ENCODE measurements at places on chromosomes 12 and 14. TPM values are rescaled to one million over a fixed set of nuclear protein-coding genes. Genes with fewer than 3 reads are reported as not detected.

DNA sequence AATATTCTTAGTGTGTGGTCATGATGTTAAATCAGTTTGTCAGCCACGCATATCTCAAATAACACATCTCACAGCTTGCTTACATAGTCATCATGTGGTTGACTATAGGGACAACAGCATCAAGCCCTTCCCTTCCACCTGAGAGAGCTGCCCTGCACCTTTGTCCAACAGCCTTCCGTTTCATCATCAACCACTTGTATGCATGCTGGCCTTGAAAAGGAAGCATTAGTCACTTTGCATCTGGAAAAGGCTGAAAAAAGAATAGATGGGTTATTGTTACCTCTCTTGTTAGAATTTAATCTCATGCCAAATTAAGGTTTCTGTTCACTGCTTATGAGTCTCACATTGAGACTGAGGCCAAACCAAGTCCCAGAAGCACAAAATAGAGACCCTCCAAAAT lies 1586.5 kb upstream of the SEL1L start:
- DNase-seq = no peak
- H3K27me3 ChIP-seq = no peaks in the 10 kb centered on the region
- no peaks in the 10 kb centered on the region for H3K4me1 ChIP-seq
- no peak overlapping the region for H3K27ac ChIP-seq
- H3K4me3 ChIP-seq = no peak overlapping the region

DNA sequence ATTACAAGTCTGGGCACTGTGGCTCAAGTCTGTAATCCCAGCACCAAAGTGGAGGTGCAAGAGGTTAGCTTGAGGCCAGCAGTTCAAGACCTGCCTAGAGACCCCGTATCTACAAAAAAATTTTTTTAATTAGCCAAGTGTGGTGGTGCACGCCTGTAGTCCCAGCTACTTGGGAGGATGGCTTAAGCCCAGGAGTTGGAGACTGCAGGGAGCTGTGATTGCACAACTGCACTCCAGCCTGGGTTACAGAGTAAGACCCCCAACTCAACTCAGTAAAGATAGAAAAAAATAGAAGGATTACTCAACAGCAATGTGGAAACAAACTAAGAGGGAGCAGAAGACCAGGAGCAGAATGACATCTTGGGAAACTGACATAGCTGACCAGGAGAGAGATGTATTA lies 13.3 kb downstream of the SBNO1 start:
- H3K4me1 ChIP-seq = peaks cover 20% of the 10 kb centered on the region
- H3K27ac ChIP-seq = no peak overlapping the region

DNA sequence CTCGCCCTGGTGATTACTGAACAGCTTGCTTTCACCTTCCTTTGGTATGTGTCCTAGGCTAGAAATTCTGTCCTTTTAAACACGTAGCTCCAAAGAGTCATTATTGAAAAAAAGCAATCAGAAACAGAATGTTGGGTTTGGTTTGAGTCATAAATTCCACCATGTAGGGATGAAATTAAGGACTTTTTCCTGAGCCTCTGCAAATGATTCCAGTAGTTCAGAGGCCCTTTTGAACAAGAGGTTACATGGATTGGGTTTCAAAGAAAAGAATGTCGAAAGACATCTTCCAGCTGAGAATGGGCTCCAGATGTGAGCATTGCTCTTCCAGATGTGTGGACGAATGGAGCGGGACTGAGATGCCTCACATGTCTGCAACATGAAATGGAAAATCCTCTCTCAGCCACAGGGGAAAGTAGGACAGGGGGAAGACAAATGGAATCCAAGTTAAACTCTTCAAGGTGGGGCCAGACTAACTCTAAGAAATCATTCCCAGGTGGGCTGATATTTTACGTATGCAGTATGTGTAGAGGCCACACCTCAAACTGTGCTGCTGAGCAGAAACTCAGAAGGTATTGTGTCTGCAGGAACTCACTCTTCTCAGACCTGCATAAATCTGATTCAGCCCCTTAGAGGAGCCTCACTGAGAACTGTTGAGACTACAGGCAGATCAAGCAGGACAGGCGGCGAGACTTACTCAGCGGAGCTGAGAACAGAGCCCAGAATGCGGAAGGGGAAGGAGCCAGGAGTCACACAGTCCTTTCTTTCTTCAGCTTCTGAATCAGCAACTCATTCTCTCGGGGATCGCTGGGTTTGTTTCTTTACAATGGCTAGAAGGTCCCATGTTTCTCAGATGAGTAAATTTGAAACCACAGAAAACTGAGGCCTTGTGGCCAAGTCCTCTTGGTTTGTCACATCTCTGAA lies 23.3 kb upstream of the EMP1 start:
- peaks cover 37% of the 10 kb centered on the region for H3K27me3 ChIP-seq
- H3K4me1 ChIP-seq = peaks cover 18% of the 10 kb centered on the region
- no peaks in the 10 kb centered on the region for H3K36me3 ChIP-seq

MLXIP gene
- 61.0 TPM for total RNA-seq

GRCh38 chr12:130167537-130167936 lies 5.3 kb downstream of the FZD10 start:
- peaks cover 35% of the 10 kb centered on the region for H3K27me3 ChIP-seq
- no peak overlapping the region for H3K4me3 ChIP-seq
- H3K36me3 ChIP-seq = peaks cover 3% of the 10 kb centered on the region
- no peak overlapping the region for H3K27ac ChIP-seq
- no peak for DNase-seq
- H3K4me1 ChIP-seq = peaks cover 8% of the 10 kb centered on the region

- no peaks in the 10 kb centered on the region for H3K36me3 ChIP-seq
- H3K27ac ChIP-seq = no peak overlapping the region
- H3K4me1 ChIP-seq = no peaks in the 10 kb centered on the region
- DNase-seq = no peak
- no peak overlapping the region for H3K4me3 ChIP-seq
These were observed 37.8 kb downstream of the PHETA1 start for GRCh38 chr12:111330800-111331752.

DNA sequence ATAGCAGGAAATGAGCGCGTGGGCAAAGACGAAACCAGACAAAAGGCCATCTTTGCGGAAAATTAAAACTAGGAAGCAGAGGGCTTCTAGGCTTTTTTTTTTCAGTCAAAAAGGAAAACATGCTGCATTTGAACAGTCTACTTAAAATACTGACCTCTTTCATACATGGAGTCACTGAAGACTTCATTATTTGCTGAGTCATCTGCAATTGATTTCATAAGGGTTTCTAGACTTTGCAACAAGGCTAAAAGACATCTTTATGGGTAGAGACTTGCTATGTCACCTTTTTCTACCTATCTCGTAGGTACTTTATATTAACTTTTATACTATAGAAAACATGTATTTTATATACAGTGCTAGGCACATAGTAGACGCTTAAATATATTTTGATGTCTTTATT lies 238.4 kb downstream of the TMEM132D start:
- no peaks in the 10 kb centered on the region for H3K4me1 ChIP-seq
- DNase-seq = no peak
- no peaks in the 10 kb centered on the region for H3K27me3 ChIP-seq
- H3K27ac ChIP-seq = no peak overlapping the region

GRCh38 chr12:43210485-43211192 lies 341.4 kb downstream of the ADAMTS20 start:
- no peak overlapping the region for H3K4me3 ChIP-seq
- DNase-seq = no peak
- no peaks in the 10 kb centered on the region for H3K36me3 ChIP-seq
- no peak overlapping the region for H3K27ac ChIP-seq
- no peaks in the 10 kb centered on the region for H3K27me3 ChIP-seq

HSPA2 gene
- 3.3 TPM for total RNA-seq

GRCh38 chr12:24565300-24565699 lies 383.6 kb downstream of the BCAT1 start:
- H3K4me1 ChIP-seq = peaks cover 9% of the 10 kb centered on the region
- H3K4me3 ChIP-seq = no peak overlapping the region
- DNase-seq = no peak
- peaks cover 58% of the 10 kb centered on the region for H3K27me3 ChIP-seq
- H3K27ac ChIP-seq = no peak overlapping the region

DNA sequence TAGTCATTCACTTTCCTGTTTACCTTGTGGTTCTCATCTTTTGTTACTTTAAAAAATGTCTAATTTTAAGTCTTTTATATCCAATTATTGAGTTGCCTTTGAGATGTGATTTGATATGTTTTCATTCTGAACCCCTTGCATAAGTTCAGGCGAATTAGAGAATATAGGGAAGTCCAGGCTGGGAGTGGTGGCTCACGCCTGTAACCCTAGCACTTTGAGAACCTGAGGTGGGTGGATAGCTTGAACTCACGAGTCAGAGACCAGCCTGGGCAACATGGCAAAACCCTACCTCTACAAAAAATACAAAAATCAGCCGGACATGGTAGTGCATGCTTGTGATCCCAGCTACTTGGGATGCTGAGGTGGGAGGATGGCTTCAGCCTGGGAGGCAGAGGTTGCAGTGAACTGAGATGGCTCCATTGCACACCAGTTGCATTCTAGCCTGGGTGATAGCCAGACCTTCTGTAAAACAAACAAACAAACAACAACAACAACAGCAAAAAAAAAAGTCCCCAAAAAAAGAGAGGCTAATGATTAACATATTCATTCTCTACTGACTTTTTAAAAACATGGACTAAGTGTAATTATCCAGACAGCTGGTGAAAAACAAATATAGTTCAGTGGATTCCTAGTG lies 451.1 kb upstream of the RGS6 start:
- no peak overlapping the region for H3K27ac ChIP-seq
- no peak for DNase-seq
- H3K36me3 ChIP-seq = peaks cover 14% of the 10 kb centered on the region
- no peaks in the 10 kb centered on the region for H3K27me3 ChIP-seq

TSPAN19 gene
- total RNA-seq = not detected

DNA sequence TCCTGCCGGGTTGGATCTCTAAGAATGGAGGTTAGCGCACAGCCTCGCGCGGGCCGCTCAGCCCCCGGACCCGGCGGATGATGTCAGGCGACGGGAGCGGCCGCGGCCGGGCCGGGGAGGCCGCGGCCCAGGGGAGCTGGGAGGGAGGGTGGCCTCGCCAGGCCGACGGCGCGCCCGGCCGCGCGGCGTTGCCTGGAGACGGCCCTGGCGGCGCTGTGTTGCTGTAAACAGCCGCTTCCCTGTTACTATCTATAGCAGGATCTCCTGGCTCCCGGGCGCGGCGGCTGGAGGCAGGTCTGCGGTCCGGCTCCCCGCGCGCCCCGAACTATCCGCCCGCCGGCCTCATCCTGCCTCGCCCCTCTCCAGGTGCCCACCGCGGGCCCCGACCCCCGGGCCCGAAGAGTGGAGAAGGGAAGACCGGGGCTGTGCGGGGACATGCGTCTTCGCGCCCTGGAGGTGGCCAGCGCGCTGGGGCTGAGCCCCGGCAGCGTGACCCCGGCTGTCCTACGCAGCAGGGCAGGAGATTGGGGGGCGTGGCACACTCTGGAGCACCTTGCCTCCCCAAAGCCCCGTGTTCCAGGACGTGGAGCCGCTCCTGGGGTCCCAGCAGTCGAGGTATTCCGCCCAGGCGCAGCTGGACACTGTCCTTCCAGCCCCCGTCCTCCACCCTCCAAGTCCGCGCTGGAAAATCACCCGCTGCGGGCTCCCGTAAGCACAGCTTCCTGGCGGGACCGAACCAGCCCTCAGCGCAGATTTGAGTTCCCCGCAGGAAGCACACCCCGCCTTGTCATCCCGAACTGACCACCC lies 1.4 kb upstream of the FOS start:
- peaks cover 72% of the 10 kb centered on the region for H3K27me3 ChIP-seq
- peaks cover 31% of the 10 kb centered on the region for H3K4me1 ChIP-seq
- peak overlapping the region; percentile 88 for H3K4me3 ChIP-seq
- peaks cover 6% of the 10 kb centered on the region for H3K36me3 ChIP-seq
- peak overlapping the region; percentile 76 for H3K27ac ChIP-seq

GRCh38 chr14:96217376-96217913 lies 12.8 kb downstream of the BDKRB2 start:
- no peaks in the 10 kb centered on the region for H3K27me3 ChIP-seq
- H3K4me3 ChIP-seq = no peak overlapping the region
- H3K36me3 ChIP-seq = no peaks in the 10 kb centered on the region
- no peaks in the 10 kb centered on the region for H3K4me1 ChIP-seq
- DNase-seq = no peak
- H3K27ac ChIP-seq = no peak overlapping the region

C14orf132 gene
- total RNA-seq = 2.1 TPM

DNA sequence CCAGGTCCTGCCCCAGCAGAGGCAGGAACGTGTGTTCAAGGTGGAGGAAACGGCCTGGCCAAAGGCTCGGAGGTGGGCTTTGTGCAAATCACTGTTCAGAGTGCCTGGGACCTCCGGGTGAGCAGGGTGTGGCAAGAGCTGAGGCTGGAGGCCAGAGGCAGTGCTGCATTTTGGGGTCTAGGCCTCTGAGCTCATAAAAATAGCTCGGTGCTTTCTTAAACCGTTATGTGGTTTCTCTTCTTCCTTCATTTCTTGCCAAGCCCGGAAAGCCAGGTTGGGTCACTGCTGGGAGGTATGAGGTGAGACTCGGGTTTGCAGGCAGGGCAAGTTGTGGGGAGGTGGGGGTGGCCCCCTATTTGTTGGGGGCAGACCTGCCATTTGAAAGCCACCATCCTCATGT lies 178.8 kb upstream of the MYL2 start:
- peak overlapping the region; percentile 22 for H3K4me3 ChIP-seq
- H3K36me3 ChIP-seq = no peaks in the 10 kb centered on the region
- H3K27me3 ChIP-seq = peaks cover 9% of the 10 kb centered on the region
- DNase-seq = no peak

DNA sequence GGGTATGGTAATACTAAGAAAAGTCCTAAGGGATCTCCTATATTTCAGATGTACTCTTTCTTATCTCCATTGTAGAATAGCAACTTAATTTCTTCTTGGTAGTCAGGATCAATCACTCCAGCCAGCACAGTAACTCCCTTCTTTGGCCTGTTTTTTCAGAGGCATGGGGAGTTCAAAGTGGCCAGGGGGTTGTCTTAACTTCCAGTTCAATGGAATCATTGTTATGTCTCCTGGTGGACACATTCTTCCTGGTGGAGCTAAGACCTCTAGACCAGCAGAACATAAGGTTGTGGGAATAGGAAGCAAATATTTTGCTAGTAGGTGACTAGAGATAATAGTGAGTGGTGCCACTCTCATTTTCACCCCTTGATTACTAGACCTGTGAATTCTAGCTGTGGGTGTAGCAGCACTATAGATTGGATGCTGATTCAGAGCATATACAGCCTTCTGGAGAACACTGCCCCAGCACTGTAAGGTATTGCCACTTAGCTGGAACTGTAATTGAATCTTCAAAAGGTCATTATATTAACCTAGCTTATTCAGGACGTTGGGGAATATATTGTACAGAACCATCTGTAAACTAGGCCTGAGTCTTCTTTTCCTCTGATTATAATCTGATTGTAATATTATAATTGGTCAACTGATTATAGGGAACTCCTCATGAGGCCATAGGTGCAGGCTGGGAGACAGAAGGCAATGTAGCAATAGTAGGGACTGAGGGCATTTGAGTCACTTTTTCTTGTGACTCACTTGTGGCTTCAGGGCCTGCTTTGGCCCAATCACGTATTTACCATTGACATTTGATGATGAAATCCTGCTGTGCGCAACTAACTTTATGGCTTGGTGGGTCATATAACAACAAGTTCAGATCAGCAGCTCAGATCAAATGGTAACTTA lies 60.2 kb upstream of the ATP2B1 start:
- H3K4me3 ChIP-seq = no peak overlapping the region
- H3K36me3 ChIP-seq = peaks cover 6% of the 10 kb centered on the region
- no peak for DNase-seq
- peaks cover 15% of the 10 kb centered on the region for H3K4me1 ChIP-seq
- H3K27ac ChIP-seq = no peak overlapping the region
